Suprapubic skin (tissue), 4 donors: ENCODE measurements at places on chromosomes 16 and 17. TPM values are rescaled to one million over a fixed set of nuclear protein-coding genes. Genes with fewer than 3 reads are reported as not detected.
A peak's percentile ranks its signal among the peaks of the same experiment; 100 is the strongest.

- H3K4me3 ChIP-seq: no peak overlapping the region
- H3K4me1 ChIP-seq: no peaks in the 10 kb centered on the region
Observed at GRCh38 chr16:88376835-88377726, 5.7 kb upstream of the ZNF469 start.

The ABCA8 gene
- 5.5 TPM for total RNA-seq

DNA sequence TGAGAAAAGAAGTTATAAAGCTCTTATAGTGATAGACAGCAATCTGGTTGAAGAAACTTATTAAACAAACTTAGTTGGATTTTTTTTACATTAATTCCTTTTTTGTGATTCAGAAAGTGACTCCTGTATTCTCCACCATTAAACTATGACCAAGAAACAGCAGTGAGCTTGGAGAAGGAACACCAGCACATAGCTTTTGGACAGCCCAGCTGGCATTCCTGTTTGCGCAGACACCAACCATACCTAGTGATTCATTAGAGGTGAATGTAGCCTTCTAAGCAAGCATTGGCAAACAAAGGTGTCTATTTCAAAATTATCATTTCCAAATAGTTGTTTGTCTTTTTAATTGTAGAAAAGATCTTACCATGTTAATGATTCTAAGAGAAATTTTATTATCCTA lies 94.4 kb downstream of the STXBP4 start:
- no peak overlapping the region for H3K4me3 ChIP-seq
- H3K27ac ChIP-seq: no peak overlapping the region
- DNase-seq: no peak
- H3K36me3 ChIP-seq: no peaks in the 10 kb centered on the region

GRCh38 chr17:81488276-81488860 lies 24.2 kb downstream of the ACTG1 start:
- H3K27me3 ChIP-seq: peaks cover 20% of the 10 kb centered on the region
- H3K27ac ChIP-seq: peak overlapping the region; percentile 77
- H3K4me1 ChIP-seq: peaks cover 32% of the 10 kb centered on the region
- H3K36me3 ChIP-seq: no peaks in the 10 kb centered on the region
- peak overlapping the region; percentile 69 for H3K4me3 ChIP-seq

DNA sequence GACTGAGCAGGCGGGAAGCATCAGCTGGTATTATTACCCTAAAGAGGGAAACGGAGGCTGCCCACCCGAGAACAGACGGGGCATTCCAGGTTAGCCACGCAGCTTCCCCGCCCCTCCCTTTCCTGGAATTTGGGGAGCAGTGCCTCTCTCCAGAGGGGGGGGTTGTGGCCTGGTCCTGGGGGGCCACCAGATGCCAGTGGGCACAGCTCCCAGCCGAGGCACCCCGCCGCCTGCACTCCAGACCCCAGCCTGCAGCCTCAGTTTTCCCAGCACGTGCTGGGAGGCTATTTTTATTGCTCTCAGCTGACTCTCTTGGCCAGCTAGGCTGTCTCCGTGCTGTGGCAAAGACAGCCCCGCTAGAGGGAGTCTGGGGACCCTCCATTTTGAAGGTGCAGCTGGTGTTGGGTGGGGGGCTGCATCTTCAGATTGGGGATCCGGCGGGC lies 62.7 kb upstream of the GSE1 start:
- no peak overlapping the region for H3K27ac ChIP-seq
- no peaks in the 10 kb centered on the region for H3K27me3 ChIP-seq
- no peak for DNase-seq

GRCh38 chr17:39772987-39773934 lies 35.5 kb downstream of the GRB7 start:
- no peak overlapping the region for H3K27ac ChIP-seq
- H3K4me3 ChIP-seq: no peak overlapping the region
- peaks cover 7% of the 10 kb centered on the region for H3K4me1 ChIP-seq
- no peaks in the 10 kb centered on the region for H3K36me3 ChIP-seq
- peaks cover 9% of the 10 kb centered on the region for H3K27me3 ChIP-seq
- no peak for DNase-seq

- no peaks in the 10 kb centered on the region for H3K4me1 ChIP-seq
- DNase-seq: no peak
- no peaks in the 10 kb centered on the region for H3K36me3 ChIP-seq
- H3K4me3 ChIP-seq: no peak overlapping the region
- H3K27me3 ChIP-seq: no peaks in the 10 kb centered on the region
- no peak overlapping the region for H3K27ac ChIP-seq
Observed at GRCh38 chr16:64657316-64658011, 464.4 kb downstream of the CDH11 start.

DNA sequence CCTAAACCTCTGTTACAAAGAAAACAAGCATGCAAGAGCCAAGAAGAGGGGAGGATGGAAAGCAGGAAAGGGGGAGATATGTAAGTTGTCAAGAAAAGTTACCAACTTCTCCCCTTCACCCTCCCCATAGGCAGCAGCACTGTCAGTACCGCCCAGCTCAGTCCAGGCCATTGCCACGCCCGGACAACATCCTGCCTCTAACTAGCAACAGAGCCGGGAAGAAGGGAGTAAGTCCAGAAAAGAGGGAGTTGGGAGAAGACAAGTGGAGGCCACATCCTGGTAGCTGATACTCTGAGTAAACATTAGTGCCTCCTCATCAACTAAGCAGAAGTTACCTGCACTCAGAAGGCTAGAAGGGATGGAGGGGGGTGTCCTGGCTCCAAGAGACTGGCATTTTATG lies 113.6 kb downstream of the SMG6 start:
- peak overlapping the region; percentile 54 for H3K27ac ChIP-seq
- H3K36me3 ChIP-seq: peaks cover 31% of the 10 kb centered on the region
- H3K27me3 ChIP-seq: no peaks in the 10 kb centered on the region

- no peak overlapping the region for H3K27ac ChIP-seq
- no peaks in the 10 kb centered on the region for H3K27me3 ChIP-seq
- no peak for DNase-seq
- H3K36me3 ChIP-seq: peaks cover 23% of the 10 kb centered on the region
Observed at GRCh38 chr17:78112518-78113471, 15.8 kb downstream of the TMC6 start.

GRCh38 chr17:37083456-37083855 lies 134.7 kb downstream of the AATF start:
- no peaks in the 10 kb centered on the region for H3K27me3 ChIP-seq
- no peak overlapping the region for H3K27ac ChIP-seq
- peaks cover 33% of the 10 kb centered on the region for H3K36me3 ChIP-seq
- no peaks in the 10 kb centered on the region for H3K4me1 ChIP-seq
- no peak overlapping the region for H3K4me3 ChIP-seq
- no peak for DNase-seq

The KRTAP4-12 gene
- not detected for total RNA-seq

- no peak overlapping the region for H3K4me3 ChIP-seq
- H3K27ac ChIP-seq: no peak overlapping the region
- H3K36me3 ChIP-seq: no peaks in the 10 kb centered on the region
- no peaks in the 10 kb centered on the region for H3K27me3 ChIP-seq
- no peak for DNase-seq
- H3K4me1 ChIP-seq: peaks cover 24% of the 10 kb centered on the region
Observed at GRCh38 chr17:66679631-66680517, 155.0 kb upstream of the CACNG5 start.

GRCh38 chr17:81315129-81315884 lies 20.2 kb upstream of the SLC38A10 start:
- no peaks in the 10 kb centered on the region for H3K36me3 ChIP-seq
- no peak overlapping the region for H3K4me3 ChIP-seq
- no peak overlapping the region for H3K27ac ChIP-seq

The MYH2 gene
- total RNA-seq: not detected

The LRRC36 gene
- not detected for total RNA-seq

The CLEC18A gene
- total RNA-seq: 1.7 TPM

The BRICD5 gene
- 4.0 TPM for total RNA-seq

DNA sequence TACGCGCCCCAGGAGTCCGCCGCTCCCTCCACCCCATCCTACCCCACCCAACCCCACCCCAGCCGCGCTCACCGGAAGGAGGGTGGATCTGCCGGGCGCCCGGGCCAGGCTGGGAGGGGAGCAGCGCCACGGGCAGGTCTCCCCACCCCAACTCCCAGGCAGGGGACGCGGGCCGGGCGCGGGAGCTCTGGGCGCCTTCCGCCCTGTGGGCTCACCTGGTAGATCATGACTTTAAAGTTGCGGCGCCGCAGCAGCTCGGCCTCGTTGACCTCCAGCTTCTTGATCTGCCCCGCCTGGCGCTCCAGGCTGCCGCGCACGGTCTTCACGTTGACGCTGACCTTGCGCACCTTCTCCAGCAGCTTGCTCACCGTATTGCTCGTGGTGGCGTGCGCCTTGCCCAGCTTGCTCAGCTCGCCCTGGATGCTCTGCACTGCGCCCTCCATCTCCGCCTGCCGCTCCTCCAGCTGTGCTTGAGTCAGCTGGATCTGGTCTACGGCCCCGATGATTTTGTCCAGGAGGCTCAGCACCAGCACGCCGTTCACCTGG lies 571 bp downstream of the CAVIN1 start:
- no peaks in the 10 kb centered on the region for H3K36me3 ChIP-seq
- peak overlapping the region; percentile 93 for H3K27ac ChIP-seq
- peaks cover 71% of the 10 kb centered on the region for H3K4me1 ChIP-seq
- DNase-seq: no peak

The FAM171A2 gene
- total RNA-seq: 1.2 TPM

DNA sequence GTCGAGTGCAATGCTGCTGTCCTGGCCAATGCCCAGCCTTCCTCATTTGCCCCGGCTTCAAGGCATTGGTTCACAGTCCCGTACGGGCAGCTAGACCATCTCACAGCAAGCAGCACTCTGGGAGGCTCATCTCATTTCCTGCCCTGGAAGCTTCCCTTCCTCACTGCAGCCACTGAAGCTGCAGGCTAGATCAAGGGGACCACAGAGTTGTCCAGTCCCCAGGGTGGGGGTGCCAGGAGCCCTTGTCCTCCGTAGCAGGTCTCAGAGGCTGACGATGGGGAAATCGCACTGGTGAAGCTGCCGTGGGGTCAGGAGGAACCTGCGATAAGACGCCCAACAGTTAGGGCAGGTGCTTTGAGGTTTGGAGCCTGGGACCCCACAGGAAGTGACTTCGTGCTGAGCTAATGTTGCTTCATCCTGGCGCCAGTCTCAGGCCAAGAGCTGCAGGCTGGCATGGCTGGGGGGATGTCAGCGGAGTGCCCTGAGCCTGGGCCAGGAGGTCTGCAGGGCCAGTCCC lies at the start of gene SPNS3:
Gene SPNS3 (plus strand): TSS at position 426 of the 517 bp plus-strand sequence. CDS start 28 bp downstream, at position 454.
- H3K27ac ChIP-seq: no peak within 1 kb of the TSS
- H3K4me3 ChIP-seq: no peak within 1 kb of the TSS
- H3K27me3 ChIP-seq: no peaks in the 10 kb centered on the region
- no peaks in the 10 kb centered on the region for H3K4me1 ChIP-seq

The CACNG5 gene
- total RNA-seq: not detected

DNA sequence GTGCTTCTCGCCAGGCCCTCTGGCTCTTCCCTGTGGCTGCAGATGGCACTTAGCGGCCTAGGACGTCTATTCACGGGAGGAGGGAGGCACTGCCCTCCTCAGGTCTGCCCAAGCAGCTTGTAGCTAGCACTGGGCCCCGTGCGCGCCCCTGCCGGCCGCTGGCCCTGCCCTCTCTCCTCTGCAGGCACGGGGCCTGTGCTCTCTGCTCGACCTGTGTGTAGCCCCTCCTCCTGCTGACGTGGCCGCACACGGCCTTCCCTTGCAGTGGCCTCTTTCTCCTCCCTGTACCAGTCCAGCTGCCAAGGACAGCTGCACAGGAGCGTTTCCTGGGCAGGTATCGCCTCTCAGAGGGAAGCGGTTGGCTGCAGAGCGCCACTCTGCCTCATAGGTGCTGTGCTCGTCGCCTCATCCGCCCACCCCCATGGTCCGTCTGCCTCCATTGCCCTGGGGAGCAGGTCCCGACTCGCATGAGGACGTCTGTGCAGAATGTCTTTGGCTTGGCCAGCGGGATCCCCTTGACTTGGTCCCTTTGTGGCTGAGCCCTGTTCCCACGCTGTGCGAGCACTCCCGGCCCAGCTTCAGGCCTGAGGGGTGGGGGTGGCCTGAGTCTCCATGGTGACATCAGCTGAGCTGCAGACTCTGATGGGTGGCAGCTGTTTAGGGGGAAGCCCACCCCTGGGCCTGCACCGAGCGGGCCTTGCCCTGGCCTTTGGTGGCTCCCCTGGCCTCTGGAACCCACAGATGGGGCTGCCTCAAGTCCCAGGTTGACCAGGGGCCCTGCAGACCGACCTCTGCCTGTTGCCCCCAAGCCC lies 34.6 kb downstream of the TSC2 start:
- H3K27ac ChIP-seq: peak overlapping the region; percentile 30
- H3K27me3 ChIP-seq: no peaks in the 10 kb centered on the region
- H3K4me3 ChIP-seq: no peak overlapping the region
- H3K36me3 ChIP-seq: peaks cover 84% of the 10 kb centered on the region
- DNase-seq: no peak
- peaks cover 44% of the 10 kb centered on the region for H3K4me1 ChIP-seq

DNA sequence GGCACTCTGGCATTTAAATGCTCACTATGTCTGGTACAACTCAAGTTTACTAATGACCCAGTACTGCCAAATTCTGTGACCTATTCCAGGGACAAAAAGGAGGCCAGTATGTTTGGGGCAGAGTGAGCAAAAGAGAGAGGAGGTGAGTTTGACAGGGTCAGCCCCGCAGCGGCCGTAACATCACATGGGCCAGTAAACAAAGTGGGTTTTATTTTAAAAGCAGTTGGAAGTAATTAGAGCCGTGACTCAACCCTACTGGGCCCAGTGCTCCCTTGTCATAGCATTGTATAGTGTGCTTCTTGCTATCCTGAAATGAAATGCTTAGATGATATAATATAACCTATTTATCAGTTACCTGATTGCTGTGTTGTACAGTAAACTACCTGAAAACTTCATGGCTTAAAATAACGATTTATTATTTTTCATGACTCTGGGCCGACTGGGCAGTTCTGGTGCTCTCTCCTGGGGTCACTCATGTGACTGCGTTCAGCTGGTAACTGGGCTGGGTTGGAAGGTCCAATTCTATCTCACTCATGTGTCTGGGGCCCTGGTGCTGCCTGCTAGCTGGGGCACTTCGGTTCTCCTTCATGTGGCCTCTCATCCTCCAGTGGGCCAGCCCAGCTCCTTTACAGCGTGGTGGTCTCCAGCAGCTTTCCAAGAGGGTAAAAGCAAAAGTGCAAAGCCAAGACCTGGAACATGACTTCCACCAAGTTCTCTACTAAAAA lies 27.4 kb downstream of the IQCK start:
- H3K27ac ChIP-seq: no peak overlapping the region
- no peak overlapping the region for H3K4me3 ChIP-seq
- H3K4me1 ChIP-seq: peaks cover 8% of the 10 kb centered on the region
- no peak for DNase-seq
- H3K27me3 ChIP-seq: no peaks in the 10 kb centered on the region

DNA sequence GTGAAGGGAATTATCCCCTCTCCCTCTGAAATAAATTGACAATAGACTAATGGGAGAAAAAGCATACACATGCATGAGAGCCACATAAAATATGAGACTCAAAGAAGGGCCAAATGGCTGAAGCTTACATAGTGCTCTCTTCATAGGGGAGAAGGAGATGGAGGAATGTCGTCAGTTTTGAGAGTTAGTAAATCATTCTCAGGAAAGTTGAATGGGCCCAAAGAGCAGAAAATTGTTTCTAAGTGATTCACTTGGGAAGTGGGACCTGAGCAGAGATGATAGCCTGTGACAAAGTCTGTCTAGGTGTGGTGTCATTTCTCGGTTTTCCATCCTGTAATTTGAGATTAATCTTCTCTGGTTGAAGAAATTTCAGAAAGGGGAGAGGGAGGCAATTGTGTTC lies 35.0 kb downstream of the BCAS3 start:
- H3K4me3 ChIP-seq: no peak overlapping the region
- no peak for DNase-seq
- no peak overlapping the region for H3K27ac ChIP-seq
- H3K36me3 ChIP-seq: peaks cover 26% of the 10 kb centered on the region
- no peaks in the 10 kb centered on the region for H3K4me1 ChIP-seq
